Stimulated activated CD4-positive, alpha-beta T cell treated with anti-CD3 and anti-CD28 coated beads, Interleukin-2, amount 100 ng/mL, for 24 hours (primary cell): ENCODE measurements at places on chromosomes 12 and 14.
A peak's percentile ranks its signal among the peaks of the same experiment; 100 is the strongest.

GRCh38 chr12:46264057-46264456 lies 4.8 kb downstream of the SLC38A1 start:
- DNase-seq = no peak

DNA sequence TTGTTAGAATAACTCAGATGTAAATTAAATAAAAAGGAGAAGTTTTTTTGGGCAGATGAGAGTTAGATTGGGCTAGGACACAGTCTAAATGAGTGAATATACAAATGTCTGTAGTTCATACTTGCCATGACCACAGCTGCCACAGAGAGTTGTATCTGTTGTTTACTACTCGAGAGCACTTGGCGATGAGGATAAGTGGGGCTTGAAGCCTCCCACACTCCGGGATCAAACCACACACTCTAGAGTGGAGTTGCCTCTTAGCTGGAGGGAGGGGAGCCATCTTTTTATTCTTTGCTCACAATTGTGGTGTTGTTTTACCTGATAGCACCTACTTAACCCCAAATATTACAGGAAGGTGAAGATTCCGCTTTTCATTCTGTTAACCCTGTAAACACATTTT lies 27.5 kb downstream of the BEST3 start:
- no peak for DNase-seq

DNA sequence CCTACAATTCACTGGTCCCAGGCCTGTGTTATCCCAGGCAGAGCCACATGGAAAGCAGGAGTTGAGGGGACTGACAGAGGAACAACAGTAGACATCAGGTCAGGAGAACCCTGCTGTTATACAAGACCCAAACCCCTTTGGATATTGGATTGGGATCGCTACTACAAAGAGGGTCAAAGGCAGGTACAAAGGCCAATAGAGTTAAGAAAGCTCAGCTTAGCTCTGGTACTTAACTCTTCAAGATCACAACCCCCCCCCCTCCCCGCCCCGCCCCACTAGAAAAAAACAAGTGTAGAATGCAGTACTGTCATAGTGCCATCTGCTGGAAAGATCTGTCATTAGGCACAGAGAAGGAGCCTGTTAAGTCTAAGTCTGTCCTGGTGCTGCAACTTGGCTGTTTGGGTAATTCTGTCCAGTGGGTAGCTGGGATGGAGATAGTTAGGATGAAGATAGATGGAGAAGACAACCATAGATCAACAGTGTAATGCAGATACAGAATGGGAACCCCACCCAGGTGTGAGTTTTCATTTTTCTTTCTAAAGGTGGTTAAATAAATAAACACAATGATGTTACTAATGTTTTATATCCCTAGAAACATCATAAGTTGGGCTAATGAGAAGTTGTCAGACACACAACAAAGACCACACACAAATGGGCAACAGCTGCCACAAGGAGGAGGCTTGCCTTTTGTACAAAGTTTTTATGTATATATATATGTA lies 17.2 kb downstream of the REM2 start:
- DNase-seq = no peak

DNA sequence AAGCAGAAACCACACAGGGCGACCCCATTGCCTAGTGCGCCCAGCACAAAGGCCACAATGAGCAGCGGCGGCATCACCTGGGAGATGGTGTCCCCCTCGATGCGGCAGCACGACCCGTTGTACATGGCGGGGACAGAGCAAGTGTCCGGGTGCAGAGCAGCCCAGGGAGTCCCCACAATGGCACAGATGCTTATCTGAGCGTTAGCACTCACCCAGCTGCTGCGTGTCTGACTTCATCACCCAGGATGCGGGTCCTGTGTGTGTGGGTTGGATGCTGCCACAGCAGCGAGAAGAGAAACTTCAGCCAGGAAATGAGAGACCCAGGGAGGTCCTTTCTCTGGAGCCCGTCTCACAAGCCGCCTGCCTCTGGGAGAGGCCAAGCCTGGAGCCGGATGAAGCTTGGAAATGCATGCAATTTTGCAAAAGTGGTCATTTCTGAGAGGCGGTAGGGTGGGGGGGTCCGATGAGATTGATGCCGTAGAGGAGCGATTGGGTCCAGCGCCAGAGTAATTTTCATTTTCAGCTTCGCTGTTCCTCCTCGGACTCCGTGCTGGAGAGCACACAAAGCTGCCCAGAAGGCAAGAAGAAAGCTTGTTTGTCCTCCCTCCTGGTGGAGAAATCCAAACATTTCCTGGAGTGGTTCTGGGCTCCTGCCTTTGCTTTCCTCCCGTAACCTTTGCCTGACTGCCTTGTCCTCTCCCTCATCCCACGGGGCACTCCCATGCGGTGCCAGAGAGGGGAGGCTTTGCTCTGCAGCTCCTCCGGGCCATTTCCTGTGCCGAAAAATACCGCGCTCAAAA lies at the start of gene HCAR1:
Gene HCAR1, minus strand, starts transcription at position 630 of the 800 bp plus-strand sequence. Its CDS starts 505 bp downstream, at position 125.
- peak; percentile 44 for DNase-seq

GRCh38 chr12:12859690-12860089 lies 31.7 kb upstream of the GPRC5A start:
- no peak for DNase-seq

DNA sequence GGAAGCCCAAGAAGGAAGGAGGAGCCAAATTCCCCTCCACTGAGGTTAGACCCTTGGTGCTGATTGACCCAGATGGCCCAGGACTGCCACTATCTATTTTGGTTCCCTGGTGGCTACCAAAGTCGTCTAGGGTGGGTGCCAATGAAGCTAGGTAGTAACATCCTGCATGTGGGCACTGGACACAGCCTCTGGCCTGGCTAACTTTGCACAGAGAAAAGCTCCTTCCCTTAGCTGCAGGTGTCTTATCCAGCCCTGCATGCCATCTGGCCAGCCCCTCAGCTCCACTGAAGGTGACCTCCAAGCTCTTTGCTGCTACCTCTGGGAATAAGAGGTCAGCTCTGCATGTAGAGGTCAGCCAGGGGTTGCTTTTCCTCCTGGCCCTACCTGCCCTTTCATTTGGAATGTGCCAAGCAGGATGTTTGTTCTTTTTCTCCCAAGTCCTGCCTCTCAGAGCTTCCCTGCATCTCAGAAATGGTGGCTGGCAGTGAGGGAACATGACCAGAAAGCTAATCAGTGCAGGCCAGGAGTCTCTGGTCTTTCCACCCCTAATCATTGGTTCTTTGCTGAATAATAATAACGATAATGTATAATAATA lies 34.0 kb downstream of the JDP2 start:
- no peak for DNase-seq

- DNase-seq = no peak
Observed at GRCh38 chr14:92549859-92550230, 36.3 kb downstream of the RIN3 start.

DNA sequence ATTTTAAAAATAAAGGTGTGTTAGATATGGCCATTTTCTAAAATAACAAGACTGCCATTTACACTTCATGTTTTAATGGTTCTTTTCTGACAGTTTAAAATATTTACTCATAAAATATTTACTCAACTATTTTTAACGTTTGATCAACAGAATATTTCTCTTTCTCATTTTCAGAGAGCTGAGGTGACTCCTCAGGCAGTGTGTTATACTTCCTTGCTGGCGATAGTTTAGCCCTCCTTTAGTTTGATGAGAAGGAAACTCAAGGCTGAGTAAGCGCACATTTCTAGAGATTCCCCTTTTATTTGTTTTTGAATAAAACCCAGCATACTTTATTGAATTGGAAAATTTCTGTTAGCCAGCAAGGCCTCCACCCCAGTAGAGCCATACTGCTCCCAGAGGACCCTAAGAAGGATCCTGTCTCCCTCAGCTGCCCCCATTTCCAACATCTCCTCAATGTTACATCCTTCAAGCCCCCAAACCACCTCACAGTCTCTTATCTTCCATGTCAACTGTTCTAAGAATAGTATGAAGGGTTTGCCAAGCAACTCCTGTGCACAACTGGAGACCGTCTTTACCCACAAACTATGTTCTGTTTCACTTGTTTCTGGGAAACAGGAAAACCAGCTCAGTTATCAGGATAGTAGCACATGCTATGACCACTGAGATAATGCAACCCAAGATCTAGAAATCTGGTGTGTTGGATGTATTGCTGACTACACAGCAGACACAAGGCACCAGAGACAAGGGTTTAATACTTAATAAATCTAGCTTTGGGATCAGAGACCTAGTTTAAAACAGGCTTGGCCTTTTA lies 129.5 kb downstream of the STXBP6 start:
- no peak for DNase-seq

DNA sequence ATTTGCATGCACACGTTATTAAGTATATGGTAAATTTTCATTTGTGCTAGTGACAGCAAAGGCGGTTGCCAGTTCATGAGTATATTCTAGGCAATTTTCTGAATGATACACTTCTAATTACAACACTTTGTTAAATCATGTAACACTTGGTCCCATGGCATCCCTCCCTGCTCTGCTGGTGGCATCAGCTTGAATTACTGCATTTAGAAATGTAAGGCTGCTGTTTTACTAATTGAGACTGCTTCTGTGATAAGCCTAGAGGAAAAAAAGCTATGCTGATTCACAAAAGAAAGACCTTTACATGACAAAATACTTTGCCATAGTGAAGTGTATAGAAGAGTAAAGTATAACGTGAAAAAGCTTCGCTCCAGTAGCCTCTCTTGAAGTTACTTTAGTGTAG lies 636.1 kb downstream of the KCNH5 start:
- no peak for DNase-seq
